Posterior cingulate gyrus (tissue), 11 donors: ENCODE measurements at places on chromosomes 4 and X.

- DNase-seq: no peak
Measured at GRCh38 chr4:83993774-83994173, 457.9 kb downstream of the GPAT3 start.

- no peak for DNase-seq
Measured at GRCh38 chr4:10371121-10371520, 86.1 kb downstream of the ZNF518B start.

GRCh38 chrX:153438532-153438931 lies 7.3 kb downstream of the TREX2 start:
- DNase-seq: no peak

GRCh38 chr4:33714971-33715370 lies 2529.3 kb downstream of the ARAP2 start:
- no peak for DNase-seq

GRCh38 chrX:5595570-5595969 lies 633.1 kb downstream of the NLGN4X start:
- no peak for DNase-seq

- no peak for DNase-seq
Measured at GRCh38 chr4:2072971-2073807, 14.1 kb downstream of the NAT8L start.

DNA sequence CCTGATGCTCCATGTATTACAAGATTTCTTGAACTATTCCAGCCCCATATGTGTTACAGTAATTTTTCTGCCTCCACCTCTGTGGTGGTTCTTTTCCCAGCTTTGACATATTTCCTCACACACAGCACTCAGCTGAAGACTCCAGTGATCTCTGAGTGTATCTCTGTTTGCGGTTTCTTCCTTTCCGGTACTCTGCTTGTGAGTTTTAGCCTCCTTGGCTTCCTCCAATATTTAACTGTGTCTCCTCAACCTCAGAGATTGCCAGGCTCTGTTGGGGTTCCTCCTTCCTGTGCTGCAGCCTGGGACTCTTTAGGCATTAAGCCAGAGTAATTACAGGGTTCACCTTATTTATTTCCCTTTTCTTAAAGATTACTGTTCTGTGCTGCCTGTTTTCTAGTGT lies 73.2 kb downstream of the NFKB1 start:
- no peak for DNase-seq

DNA sequence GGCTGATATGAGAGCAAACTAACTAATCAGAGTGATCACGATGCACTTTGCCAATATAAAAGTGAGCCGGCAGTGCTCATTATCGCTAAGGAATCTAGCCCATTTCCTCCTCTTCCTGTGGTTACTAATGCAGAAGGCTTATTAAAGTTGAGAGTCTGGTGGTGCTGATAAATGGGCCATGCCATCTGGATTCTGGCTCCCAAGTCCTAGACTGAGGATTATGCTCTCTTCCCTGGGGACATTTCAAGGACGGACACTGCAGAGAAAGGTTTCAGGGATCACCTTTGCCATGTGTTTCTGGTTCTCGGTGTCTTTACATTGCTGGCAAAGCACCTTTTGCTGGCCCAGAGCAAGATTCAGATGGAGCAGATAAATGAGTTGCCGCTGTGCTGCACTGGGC lies 85.3 kb downstream of the RTL5 start:
- DNase-seq: no peak

- no peak for DNase-seq
Measured at GRCh38 chr4:38529189-38530115, 134.5 kb upstream of the KLF3 start.

DNA sequence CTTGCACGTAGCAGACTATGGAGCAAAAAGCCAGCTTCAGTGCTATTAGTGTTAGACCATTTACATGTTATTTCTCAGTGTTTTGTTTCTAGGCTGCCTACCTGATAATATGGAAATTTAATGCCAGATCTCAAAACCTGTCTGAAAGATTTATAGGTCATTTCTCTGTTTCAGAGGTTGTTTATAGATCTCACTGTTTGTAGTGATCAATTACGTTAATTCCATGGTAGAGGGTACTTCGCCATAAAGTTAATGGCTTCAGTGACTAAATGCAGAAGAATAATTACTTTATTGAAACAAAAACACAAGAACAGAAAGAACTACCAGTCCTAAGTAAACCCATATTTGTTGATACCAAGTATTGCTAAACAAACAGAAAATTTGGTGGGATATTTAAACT lies 420.8 kb downstream of the ARHGAP24 start:
- no peak for DNase-seq

DNA sequence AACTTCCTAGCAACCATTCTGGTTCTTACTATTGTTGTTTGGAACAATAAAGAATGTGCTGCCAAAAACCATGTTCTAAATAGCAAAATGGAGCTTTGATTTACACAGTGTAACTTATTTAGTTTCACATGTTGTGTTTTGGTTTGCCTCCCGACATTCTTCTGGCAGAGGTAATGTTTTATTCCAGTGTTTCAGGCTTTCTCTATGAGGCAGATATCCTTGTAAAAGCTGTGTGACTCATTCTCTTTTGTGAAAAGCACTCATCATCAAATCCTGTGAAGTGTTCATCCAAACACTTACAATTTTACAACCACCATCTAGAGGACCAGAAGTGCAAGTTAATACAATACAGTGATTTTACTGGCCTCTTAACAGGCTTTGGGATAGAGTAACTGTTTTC lies 219.0 kb upstream of the GIMD1 start:
- no peak for DNase-seq

DNA sequence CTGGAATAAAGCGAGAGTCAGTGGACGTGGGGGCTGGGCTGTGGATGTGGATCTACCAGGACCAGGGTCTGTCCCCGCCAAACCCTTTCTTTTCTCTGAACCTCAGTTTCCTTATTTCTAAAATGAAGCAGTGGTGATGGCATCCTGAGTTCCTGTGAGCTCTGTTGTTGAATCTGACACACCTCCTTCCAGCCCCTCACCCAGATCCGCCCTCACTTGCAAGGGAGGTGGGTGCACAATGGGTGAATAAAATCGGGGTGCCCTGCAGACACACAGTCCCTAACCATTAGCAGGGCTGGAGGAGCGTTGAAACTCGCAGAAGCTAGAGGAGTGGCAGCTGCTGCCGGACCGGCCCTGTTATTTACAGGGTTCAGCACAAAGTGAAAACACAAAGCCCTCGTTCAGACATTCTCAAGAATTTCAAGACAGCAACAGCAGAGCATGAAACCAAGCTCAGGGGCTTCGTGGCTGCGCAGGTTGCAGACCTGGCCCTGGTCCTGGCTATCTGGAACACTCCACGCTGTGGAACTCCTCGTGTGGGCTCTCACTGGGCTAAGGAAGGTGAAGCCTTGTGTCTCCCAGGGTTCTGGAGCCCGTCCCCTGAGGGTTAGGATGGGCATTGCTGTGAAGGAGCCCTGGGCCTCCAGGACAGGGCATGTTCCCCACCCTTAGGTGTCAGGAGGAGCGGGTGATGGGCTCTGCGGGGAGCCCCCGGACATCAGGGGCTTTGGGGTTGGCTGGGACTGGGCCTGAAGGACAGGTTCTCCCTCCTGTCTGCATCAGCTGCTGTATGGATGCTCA lies 42.9 kb downstream of the PSAPL1 start:
- DNase-seq: no peak
